Fibroblast of lung (primary cell): ENCODE measurements at places on chromosomes 6 and 20.

- no peak for DNase-seq
Observed at GRCh38 chr6:129009851-129010250, 126.9 kb downstream of the LAMA2 start.

GRCh38 chr6:29790626-29791025, 37.0 kb upstream of the HLA-G start:
- DNase-seq = no peak

GRCh38 chr6:109396046-109396718, 13.9 kb upstream of the CD164 start:
- DNase-seq = no peak

DNA sequence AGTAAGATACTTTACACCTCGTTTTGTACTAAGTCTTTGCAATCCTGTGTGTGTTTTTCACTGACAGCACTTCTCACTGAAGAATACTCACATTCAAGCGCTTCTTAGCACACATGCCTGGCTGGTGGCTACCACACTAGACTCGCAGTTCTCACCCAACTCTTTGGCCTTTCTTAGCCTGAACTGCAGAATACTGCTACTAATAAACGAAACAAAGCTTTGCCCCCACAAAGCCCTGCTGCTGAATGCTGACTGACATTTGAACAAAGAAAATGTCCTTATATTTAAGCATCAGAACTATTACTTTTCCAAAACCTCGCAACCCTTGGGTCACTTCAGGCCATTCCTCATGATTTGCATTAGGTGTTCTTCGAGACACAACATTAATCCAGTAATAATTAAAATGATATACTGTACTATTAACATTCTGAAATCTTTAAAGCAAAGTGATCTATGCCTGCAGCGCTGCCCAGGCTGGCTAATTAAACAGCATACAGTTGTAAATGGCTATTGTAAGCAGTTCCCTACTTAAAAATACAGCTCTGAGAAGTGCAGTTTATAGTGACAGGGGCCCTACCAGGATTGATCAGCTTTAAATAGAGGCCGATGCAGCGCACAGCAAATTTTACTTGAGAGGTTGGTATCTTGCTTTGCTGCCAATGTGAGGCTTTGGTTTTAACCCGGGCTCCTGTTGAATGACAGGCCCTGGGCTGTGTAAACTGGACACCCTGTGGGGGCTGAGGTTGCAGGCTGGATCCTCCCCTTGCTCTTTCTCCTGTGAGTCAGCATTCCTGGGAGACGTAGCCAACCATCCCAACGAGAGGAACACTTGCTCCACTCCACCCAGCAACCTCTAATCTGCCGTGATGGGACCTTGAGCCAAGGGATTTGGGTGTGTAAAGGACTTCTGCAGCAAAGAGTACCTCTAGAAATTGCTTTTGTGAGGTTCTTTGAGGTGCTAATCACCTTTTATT, 899.0 kb downstream of the TFAP2A start:
- peak; percentile 88 for DNase-seq

DNA sequence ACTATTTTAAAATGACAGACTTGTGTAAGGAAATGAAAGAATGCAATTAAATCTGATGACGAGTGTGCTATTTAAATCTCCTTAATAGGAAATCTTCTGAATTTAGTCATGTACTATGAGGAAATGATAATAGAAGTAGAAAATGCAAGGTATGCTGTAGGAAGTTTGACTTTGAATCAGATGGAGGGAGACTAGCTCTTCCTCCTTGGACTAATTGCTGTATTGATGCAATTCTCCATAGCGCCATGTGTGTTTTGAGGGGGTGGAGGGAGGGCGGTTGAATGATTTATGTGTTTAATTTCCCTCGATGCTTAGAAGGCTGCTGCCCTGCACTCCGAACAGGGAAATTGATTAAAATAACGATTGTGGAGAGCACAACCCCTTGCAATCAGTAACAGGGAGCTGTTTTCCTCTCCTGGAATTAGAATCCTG, 214.4 kb upstream of the PRND start:
- DNase-seq = peak; percentile 97

DNA sequence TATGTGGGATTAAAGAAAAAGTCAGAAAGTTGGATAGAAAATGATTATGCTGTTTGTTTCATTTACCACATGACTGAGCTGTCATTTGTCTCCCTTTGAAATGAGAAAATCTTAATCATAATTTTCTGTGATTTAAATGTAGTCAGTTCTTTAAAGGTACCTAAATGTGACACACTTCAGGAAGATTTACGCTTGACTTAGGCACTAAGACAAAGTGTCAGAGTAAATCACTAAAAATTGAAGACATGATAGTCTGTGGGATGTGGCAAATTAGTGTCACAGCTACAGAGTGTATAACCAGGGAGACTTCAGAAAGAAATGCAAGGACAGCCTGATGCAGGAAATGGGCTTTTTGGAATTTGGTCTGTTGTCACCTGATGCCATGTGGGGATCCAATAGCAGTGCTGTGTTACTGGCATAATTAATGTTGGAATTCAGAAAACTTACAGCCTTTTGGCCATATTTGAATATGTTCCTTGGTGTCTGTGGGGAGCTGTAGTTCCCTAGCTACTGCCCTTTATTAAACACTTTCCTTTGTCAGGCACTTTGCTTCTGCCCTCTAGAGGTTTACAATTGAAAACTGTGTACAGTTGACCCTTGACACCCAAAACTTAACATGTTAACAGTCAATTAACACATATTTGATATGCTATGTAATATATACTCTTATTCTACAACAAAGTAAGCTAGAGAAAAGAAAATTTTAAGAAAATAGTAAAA, 493.8 kb downstream of the UTRN start:
- DNase-seq = no peak

- DNase-seq = no peak
Observed at GRCh38 chr6:88105741-88106340, 58.2 kb downstream of the SPACA1 start.
